ENCODE measurements at places on chromosomes 3 and 15. TPM values are rescaled to one million over a fixed set of nuclear protein-coding genes. Genes with fewer than 3 reads are reported as not detected.

DNA sequence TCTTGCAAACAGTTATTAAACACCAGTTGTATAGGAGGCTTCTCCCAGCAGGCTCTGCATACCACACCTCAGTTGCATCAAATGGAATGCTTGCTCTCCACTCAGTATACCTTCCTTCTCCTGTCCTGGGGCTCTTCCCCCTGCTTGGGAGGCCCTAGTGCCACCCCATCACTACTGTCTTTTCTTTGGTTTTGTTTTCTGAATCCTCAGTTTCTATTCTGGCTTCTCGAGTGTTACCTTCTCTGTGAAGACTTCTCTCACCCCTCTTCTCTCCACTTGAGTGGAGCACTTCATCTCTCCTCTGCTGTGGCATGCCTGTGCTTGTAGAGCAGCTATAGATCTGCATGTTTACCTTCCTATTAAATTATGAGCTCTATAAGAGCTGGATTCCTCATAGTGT, 75.7 kb upstream of the TPRG1 start:
- H3K4me1 ChIP-seq = no peaks in the 10 kb centered on the region
- no peaks in the 10 kb centered on the region for H3K27me3 ChIP-seq
- no peak overlapping the region for H3K27ac ChIP-seq
- H3K36me3 ChIP-seq = no peaks in the 10 kb centered on the region

DNA sequence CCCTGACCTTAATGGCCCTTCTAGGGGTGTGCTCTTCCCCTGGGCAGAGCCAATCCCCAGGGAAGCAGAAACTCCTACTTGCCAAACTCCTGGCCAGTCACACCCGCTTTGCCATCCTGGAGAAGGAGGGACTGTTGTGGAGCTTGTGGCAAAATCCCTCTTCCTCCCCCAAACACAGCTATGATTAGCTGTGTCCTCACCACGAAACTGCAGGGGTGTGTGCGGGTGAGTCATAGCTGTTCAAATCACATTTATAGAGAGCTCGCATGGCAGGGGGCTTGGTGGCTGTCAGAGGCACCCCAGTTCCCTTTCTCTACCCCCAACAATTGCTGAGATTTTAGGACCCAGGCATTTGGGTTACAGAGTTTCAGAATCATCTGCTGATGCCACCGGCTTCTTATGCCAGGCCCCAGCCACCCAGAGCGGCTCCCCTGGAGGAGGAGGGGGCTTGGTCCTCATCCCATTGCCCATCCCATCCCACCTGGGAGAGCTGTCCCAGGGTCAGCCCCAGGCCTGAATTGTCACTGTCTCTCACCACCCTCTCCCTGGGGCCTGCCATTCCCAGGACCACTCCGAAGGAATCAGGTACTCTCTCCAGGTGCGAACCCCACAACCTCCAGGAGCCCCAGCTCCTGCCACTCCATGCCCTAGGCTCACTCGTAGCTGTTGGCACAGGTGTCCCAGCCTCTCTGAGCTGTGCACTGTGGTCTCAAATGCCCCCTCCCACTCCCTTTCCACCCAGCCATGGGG, 28.8 kb upstream of the MAGEF1 start:
- H3K36me3 ChIP-seq = no peaks in the 10 kb centered on the region
- H3K4me1 ChIP-seq = no peaks in the 10 kb centered on the region
- no peak for DNase-seq
- H3K27ac ChIP-seq = no peak overlapping the region
- H3K27me3 ChIP-seq = peaks cover 3% of the 10 kb centered on the region

DNA sequence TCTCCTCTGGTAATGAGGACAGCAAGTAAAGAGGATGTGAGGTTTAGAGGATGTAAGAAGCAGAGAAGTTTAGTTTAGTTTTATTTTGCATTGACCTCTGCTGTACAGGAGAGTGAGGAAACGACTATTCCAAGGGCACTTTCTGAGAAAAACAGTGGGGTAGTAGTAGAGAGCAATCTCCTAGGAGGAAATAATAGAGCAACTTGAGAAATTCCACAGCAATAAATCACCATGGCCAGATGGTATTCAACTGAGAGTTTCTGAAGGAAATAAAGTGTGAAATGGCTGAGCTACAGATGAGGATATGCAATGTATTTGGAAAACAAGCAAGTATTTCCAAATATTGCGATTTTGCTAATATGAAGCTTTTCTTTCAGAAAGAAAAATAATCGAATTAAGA, 118.9 kb downstream of the DPH6 start:
- no peak overlapping the region for H3K4me3 ChIP-seq
- no peak overlapping the region for H3K27ac ChIP-seq
- H3K4me1 ChIP-seq = no peaks in the 10 kb centered on the region
- no peaks in the 10 kb centered on the region for H3K27me3 ChIP-seq
- no peaks in the 10 kb centered on the region for H3K36me3 ChIP-seq
- DNase-seq = no peak

DNA sequence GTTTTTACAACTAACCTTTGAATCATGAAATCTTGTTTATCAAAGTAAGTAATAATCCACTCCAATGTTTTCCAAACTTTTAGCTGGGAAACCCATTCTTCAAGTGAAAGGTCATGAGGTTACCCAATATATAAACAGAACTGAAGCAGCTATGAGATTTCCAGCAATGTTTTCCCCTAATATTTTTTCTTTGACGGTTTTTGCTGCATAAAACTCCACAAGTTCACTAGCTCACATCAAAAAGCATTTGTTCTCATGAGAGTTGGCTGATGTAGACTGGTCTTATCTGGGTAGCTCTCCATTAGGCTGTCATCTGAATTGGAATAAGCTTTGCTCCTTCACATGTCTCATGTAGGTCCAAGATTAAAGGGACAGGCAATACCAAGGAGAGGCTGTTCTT, 241.2 kb upstream of the LRRC3B start:
- no peak overlapping the region for H3K27ac ChIP-seq
- H3K27me3 ChIP-seq = no peaks in the 10 kb centered on the region
- no peak for DNase-seq
- H3K4me3 ChIP-seq = no peak overlapping the region
- no peaks in the 10 kb centered on the region for H3K36me3 ChIP-seq

DNA sequence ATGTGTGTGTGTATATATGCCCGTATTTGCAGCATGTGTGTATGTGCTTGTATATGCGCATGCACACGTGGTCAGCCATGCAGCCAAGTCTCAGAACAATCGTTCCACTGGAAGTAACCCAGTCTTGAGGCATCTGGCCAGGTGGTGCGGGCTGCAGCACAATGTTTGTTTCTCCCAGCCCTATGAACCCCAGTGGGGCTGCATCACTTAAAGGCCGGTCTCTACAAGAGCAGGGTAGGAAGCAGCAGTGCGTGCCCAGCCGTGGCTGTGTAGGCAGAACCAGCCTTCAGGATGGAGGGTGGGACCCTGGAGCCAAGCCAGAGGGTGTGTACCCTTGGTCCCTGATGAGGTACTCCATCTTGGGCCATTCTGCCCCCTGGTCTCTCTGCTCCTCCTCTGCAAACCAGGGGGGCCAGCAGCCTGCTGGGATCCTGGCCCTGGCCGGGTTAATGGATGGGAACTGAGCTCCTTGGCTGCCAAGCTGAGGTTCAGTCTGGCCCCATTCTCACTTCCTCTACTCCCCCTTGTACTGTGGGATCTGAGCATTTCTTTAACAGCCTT, 11.8 kb downstream of the KLF13 start:
- H3K4me3 ChIP-seq = peak overlapping the region; percentile 33
- peaks cover 21% of the 10 kb centered on the region for H3K36me3 ChIP-seq
- H3K27me3 ChIP-seq = no peaks in the 10 kb centered on the region
- no peak for DNase-seq
- H3K27ac ChIP-seq = peak overlapping the region; percentile 83
- H3K4me1 ChIP-seq = peaks cover 88% of the 10 kb centered on the region

- no peaks in the 10 kb centered on the region for H3K4me1 ChIP-seq
- no peaks in the 10 kb centered on the region for H3K36me3 ChIP-seq
- H3K4me3 ChIP-seq = no peak overlapping the region
Measured at GRCh38 chr3:188664795-188665194, 507.0 kb upstream of the TPRG1 start.

DNA sequence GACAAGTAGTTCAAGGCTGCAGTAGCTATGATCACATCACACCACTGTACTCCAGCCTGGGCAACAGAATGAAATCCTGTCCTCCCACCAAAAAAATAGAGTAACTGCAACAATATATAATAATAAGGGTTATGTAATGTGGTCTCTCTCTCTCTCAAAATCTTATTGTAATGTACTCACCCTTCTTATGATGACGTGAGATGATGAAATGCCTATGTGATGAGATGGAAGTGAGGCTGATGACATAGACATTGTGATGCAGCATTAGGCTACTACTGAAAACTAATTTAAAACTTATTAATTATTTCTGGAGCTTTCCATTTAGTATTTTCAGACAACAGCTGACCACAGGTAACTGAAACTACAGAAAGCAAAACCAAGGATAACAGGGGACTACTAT, 27.4 kb downstream of the TASOR start:
- H3K27me3 ChIP-seq = no peaks in the 10 kb centered on the region
- H3K36me3 ChIP-seq = peaks cover 1% of the 10 kb centered on the region
- DNase-seq = no peak
- H3K4me3 ChIP-seq = no peak overlapping the region
- H3K4me1 ChIP-seq = no peaks in the 10 kb centered on the region

DNA sequence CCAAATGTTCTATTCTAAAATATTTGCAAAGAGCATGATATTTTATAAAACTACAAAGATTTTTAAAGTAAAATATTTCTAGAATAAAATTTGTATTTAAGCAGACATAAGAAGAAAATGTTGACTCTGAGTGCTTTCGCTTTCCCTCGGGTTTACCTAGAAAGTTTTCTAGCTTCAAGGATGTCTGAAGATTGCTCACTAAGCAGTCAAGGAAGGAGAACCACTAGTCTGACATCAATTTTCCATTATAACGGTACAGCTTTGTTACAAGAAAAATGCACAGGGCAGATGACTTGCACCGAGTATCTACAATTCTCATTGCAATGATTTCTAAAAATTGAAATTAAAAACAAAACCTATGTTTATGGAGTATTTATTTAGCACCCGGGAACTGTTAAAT, 14.2 kb downstream of the GPR15 start:
- H3K27ac ChIP-seq = peak overlapping the region; percentile 63
- no peaks in the 10 kb centered on the region for H3K27me3 ChIP-seq
- no peak for DNase-seq
- peak overlapping the region; percentile 72 for H3K4me3 ChIP-seq
- H3K36me3 ChIP-seq = no peaks in the 10 kb centered on the region

Gene CHAC1
- total RNA-seq = 4.7 TPM

Gene CCDC54
- total RNA-seq = not detected

Gene HTR3E
- total RNA-seq = not detected

Gene ARID3B
- total RNA-seq = 32.8 TPM

Gene ADAMTSL3
- total RNA-seq = 0.29 TPM

Gene PLSCR5
- total RNA-seq = not detected

Gene CHRM5
- not detected for total RNA-seq

Data from GM12878 (cell line).